DMS153 (cell line): ENCODE measurements at places on chromosomes 1 and 21.

DNA sequence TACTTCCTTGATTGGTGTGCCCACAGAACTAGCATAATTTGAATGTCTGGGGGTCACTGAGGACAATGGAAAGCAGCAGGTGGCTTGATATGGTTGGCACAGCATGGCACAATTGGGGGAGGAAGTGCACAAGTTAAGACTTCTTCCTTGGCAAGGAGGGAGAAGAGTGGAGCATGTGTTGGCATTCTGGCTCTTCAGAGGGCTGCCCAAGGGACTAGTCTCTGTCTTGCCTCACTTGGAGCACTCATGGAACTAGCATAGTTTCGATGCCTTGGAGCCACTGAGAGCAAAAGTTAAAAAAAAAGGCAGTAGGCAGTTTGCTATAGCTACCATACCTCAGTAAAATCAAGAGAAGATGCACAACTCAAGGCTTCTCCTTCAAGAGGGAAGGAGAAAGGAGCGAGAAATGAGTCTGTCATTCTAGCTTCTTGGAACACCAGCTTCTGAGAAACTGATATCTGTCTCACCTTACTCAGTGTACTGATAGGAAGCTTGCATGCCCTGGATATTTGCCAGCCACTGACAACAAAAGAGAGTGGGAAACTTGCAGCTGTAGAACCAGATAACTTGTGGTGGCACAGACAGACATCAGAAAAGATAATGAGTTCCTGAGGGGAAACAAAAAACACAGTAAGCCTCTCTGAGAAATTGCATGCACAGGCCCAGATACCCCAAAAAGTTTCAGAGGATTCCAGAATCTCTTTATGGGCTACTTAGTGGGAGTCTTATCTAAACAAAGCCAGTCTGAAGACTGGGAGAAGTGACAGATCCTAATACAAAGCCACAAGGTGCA, 207.5 kb upstream of the SAMSN1 start:
- no peak for DNase-seq

GRCh38 chr1:211135342-211135950, 1.5 kb upstream of the KCNH1 start:
- DNase-seq, result peak; percentile 76

DNA sequence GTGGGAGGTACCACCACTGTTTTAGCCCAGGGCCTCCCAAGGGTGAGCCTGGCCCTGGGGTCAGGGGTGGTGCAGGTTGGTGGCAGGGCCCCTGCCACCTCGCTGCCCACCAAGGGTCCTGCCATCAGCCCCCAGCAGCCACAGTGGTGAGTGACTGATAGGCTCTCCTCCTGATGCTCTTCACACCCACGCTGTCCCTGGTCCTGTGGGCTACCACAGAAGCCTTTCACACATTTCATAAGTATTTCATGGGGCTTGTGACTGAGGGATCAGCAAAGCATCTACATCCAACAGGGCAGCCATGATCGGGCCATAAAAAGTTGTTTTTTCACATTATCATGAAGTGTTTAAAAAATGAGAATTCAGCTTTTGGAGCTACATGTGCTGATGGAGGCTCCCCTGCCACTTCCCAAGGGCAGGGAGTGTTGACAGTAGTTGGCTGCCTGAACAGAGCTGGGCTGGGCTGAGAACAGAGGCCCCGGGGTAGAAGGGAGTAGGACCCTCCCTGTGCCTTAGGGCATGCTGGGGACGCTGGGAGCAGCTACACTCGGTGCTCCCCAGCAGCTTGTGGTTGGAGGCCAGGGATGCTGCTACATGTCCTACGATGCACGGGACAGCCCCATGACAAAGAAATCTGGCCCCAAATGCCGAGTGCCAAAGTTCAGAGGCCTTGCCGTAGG, 73.1 kb upstream of the TMEM51 start:
- DNase-seq, result no peak

DNA sequence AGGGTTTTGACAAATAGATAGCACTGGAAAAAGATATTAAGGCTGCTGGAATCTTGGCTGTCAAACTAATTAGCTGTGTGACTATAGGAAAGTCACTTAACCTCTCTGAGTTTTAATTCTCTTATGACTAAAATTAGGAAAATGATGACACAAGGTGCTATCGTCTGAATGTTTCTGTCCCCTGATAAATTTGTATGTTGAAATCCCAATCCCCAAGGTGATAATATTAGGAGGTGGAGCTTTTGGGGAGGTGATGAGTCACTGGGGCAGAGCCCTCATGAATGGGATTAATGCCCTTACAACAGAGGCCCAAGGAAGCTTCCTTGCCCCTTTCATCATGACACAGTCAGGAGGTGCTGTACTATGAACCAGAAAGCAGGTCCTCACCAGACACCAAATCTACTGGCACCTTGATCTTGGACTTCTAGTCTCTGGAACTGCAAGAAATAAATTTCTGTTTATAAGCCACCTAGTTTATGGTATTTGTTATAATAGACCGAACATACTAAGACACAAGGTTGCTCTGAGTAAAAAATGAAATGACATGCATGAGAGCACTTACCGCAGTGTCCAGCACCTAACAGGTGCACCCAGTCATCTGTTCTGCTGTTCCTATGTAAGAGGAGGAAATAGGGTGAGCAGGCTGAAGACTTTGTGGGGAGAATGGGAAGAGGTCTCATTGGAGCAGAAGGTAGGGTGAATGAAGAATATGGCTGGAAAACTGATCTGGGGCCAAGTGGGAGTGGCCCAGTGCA, 26.3 kb upstream of the DISP1 start:
- DNase-seq, result no peak

GRCh38 chr1:201061049-201061448, 37.5 kb upstream of the KIF21B start:
- DNase-seq, result no peak

- DNase-seq, result no peak
Measured at GRCh38 chr1:109631513-109632505, 12.2 kb downstream of the AMPD2 start.

- no peak for DNase-seq
Measured at GRCh38 chr1:70458131-70458530, 47.1 kb downstream of the CTH start.

DNA sequence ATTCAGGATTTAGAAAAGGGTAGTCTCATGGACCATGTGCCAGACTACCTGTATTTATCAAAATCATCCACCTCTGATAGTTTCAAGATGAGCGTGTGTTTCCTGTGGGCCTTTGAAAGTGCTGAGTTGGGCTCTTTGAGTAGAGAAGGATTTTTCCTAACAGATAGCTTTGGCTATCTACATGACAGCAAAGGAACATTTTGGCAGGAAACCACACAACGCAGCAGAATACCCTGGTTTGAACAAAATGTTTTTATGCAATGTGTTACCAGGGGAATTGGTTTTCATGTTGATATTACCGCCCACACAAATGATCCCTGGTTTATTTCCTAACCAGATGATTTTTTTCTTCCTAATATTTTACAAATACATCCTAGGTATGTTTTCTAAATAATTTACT, 431.4 kb downstream of the NEGR1 start:
- DNase-seq, result no peak

DNA sequence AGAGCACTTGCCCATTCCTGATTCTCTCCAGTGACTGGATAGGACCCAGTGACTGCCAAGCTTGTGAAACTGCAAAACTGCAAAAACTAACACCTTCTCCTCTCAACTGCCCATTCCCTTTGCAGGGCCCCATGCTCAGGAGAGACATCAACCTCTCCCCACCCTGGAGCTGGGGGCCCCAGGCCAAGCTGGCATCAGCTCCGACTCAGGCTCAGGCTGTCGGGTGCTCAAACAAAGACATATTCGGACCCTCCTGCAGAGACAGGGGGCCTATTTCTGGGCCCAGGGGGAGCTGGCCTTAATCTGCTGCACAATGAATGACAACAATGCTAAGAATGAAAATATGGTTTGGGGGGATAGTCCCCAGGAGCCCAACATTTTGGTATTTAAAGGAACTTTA, 11.8 kb downstream of the LMX1A start:
- DNase-seq, result no peak

- no peak for DNase-seq
Measured at GRCh38 chr1:201753492-201753891, 75.5 kb upstream of the IPO9 start.

- DNase-seq, result no peak
Measured at GRCh38 chr1:93079685-93080141, 630 bp downstream of the MTF2 start.

GRCh38 chr1:53137729-53138128, 4.7 kb downstream of the SLC1A7 start:
- DNase-seq, result no peak

DNA sequence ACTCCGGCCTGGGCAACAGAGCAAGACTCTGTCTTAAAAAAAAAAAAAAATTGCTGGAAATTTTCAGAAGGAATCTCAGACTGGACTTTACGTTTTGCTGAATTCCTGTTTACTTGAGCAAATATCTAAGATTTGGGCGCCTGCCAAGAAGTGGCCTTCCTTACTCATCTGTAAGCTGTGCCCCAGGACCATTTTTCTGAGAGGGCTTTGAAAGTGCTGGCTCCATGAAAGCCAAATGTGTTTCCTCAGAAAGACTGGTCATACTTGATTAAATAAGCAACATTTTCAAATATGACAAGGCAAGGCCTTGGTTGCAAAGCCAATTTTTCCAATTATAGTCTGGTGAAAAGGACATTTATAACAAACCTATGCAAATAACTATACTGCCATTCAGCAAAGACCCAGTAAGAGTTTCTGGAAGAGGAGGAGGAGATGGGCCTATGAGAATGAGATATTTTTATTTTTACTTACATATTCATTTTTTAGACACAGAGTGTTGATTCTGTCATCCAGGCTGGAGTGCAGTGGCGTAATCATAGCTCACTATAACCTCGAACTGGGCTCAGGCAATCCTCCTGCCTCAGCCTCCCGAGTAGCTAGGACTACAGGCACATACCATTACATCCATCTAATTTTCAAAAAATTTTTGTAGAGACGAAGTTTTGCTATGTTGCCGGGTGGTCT, 56.3 kb upstream of the HTR1D start:
- no peak for DNase-seq

GRCh38 chr1:107339775-107340174, 198.9 kb downstream of the NTNG1 start:
- DNase-seq, result no peak

DNA sequence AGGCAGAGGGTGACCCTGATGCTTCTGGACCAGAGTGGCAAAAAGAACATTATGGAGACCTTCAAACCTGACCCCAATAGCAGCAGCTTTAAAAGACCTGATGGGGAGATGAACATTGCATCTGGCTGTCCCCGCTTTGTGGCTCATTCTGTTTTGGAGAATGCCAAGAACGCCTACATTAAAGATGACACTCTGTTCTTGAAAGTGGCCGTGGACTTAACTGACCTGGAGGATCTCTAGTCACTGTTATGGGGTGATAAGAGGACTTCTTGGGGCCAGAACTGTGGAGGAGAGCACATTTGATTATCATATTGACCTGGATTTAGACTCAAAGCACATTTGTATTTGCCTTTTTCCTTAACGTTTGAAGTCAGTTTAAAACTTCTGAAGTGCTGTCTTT, 45.8 kb downstream of the TRAF5 start:
- DNase-seq, result no peak

GRCh38 chr1:32197074-32197473, 3.3 kb upstream of the CCDC28B start:
- no peak for DNase-seq

DNA sequence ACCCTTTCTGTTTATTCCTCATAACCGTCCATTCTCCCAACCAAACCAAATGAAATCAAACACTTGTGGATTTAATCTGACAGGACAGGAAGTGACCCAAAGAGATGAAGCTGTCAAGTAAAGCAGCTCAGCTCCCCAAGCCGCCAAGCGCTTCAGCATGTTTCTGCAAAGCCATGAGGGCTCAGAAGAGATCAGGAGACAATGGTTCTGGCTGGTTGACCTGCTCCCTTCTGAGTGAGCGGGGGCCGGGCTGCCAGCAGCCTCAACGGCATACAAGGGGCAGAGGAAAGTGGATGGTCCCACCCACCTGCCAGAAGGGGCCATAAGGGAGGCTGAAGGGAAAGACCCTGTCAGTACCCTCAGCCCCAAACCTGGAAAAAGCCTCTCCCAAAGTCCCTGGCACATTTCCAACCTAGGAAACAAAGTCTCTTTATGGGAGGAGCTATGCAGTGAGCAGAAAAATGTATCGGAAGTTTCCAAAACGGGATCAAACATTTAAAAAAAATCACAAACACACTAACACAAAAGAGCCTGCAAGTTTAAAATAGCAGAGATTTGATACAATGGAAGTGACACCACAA, 45.4 kb downstream of the SLC45A1 start:
- no peak for DNase-seq

DNA sequence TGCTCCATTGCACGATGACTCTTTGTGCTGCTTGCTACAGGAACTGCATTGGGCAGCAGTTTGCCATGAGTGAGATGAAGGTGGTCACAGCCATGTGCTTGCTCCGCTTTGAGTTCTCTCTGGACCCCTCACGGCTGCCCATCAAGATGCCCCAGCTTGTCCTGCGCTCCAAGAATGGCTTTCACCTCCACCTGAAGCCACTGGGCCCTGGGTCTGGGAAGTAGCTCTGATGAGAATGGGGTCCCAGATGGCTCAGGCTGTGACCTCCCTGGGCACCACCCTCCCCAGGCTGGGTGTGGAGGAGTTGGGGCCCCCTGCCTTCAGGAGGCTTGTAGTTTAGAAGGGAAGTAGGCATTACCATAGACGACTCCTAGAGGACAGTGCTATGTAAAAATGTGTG, 19.7 kb downstream of the CYP4B1 start:
- DNase-seq, result no peak

DNA sequence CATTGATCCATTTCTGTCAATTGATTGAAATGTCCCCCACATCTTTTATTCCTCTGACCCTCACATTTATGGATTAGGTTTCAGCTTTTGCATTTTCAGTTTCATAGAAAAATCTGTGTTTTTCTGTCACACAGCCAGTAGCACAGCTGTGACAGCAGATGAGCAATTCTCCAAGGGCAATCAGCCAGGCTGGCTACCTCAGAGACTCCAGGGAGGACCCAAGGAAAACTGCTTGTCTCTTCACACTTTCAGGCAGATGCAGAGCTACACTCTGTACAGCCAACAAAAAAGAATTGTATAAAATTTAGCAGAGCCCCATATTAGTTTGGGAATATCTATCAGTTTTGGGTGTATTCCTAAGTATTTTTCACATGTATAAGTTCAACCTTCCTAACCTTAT, 257.2 kb downstream of the LRRC7 start:
- DNase-seq, result no peak
